ENCODE measurements at places on chromosomes 6 and 20. TPM values are rescaled to one million over a fixed set of nuclear protein-coding genes. Genes with fewer than 3 reads are reported as not detected.
A peak's percentile ranks its signal among the peaks of the same experiment; 100 is the strongest.

The MDC1 gene
- 12.0 TPM for total RNA-seq

The TSHZ2 gene
- total RNA-seq: not detected

The PTK6 gene
- total RNA-seq: 0.19 TPM

The MYH7B gene
- 0.08 TPM for total RNA-seq

The TSPO2 gene
- not detected for total RNA-seq

The MUC22 gene
- not detected for total RNA-seq

The MYBL2 gene
- total RNA-seq: 14.1 TPM

The MAP1LC3A gene
- total RNA-seq: 1.5 TPM

The SAMD3 gene
- total RNA-seq: not detected

The SLC32A1 gene
- not detected for total RNA-seq

The POLR3F gene
- total RNA-seq: 26.3 TPM

DNA sequence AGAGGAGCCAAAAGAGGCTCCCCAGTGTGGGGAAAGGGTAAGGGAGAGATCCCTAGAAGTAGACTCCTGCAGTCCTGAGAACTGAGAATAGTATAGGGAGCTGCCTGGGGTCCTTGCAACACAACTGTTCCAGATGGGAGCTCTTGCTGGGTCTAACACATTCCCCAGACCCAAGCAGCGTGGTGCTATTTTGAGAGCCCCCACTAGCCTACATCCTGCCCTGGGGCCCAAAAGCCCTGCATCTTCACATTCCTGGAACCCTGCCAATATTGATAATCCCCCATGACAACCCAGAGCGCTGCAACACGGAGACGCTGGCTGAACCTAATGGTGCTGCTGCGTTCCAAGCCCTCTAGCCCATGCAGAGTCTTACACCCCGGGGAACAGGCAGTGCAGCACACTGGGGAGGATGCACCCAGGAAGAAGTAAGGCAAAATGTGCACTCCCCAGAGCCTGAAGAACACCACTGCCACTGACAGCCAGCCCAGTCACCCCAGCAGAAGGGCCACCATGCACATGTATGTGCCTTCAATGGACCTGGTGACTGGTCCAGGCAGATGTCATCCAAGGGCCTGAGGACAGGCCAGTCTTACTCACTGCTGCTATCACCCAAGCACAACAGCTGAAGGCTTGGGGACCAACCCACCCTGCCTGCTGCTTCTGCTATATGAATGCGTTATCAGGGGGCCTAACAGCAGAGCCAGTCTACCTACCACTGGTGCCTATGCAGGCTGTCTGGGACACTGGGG is 7.0 kb upstream of the RNF217 start:
- no peak for DNase-seq

GRCh38 chr6:154925130-154925529 is 70.0 kb upstream of the TIAM2 start:
- DNase-seq: no peak

- DNase-seq: peak; percentile 48
Measured at GRCh38 chr20:1263853-1264252, 2.2 kb upstream of the SNPH start.

DNA sequence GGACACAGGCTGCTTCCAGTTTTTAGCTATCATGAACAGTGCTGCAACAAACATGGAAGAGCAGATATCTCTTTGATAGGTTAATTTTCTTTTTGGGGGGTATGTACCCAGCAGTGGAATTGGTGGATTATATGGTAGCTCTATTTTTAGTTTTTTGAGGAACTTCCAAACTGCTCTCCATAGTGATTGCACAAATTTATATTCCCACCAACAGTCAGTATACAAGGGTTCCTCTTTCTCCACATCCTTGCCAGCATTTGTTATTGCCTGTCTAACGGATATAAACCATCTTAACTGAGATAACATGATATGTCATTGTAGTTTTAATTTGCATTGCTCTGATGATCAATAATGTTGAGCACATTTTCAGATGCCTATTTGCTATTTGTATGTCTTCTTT is 237.6 kb downstream of the MMUT start:
- no peak for DNase-seq

DNA sequence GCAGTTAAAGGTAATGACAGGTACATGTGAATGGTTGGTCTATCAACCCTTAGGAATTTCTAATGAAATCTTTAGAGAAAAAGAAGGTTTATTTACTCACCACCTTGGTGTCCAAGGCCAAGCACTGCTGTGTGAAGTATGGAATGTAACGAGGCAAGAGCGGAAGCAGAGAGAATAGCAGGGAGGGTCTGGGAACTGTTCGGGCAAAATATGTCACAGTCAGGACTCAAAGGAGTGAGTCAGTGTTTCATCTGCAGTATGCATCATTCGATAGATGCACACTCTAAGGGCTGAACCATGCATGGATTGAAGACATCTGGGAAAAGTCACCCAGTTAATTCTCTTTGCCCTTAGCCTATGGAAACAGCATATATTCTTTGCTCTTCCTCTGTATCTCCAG is 33.2 kb downstream of the ADGRF5 start:
- no peak for DNase-seq

DNA sequence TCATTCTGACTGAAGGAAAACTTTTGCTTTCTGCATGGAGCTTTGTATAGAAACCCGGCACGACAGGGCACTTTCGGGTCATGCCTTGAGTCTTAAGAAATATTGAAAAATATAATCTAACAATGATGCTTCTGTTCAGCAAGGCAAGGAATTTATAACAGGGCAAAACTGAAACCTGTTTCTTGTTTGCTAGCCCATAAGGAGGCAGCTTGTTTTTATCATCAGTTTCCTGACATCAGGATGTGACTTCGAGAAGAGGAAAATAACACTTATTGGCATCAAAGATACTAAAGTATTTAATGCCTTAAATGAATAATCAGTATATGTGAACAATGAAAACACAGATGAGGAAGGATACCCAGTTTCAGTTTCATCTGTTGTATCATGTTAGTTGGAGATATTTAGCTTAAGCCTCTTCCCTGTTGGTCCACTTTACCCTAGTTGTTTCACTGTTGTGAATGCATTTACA is 146.5 kb downstream of the CDKAL1 start:
- peak; percentile 98 for DNase-seq

GRCh38 chr6:120671519-120671918 is 662.8 kb downstream of the TBC1D32 start:
- peak; percentile 2 for DNase-seq

DNA sequence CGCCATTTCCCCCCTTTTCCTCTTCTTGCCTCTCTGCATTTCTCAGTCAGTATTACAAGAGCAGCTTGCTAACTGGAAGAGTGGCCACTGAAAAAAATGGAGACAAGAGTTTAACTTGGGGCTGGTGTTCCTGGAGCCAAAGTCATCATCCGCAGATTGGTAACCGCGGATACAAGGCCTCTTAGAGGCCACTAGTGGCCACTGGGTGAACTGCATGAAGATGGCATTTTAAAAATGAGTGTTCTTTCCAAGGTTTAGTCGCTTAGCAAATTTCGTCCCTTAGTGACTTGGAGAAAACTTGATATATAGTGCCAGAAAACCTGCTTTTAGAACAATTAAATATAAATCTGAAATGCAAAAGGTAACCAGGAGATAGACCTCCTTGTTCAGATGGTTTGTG is 4.8 kb downstream of the F13A1 start:
- peak; percentile 80 for DNase-seq

DNA sequence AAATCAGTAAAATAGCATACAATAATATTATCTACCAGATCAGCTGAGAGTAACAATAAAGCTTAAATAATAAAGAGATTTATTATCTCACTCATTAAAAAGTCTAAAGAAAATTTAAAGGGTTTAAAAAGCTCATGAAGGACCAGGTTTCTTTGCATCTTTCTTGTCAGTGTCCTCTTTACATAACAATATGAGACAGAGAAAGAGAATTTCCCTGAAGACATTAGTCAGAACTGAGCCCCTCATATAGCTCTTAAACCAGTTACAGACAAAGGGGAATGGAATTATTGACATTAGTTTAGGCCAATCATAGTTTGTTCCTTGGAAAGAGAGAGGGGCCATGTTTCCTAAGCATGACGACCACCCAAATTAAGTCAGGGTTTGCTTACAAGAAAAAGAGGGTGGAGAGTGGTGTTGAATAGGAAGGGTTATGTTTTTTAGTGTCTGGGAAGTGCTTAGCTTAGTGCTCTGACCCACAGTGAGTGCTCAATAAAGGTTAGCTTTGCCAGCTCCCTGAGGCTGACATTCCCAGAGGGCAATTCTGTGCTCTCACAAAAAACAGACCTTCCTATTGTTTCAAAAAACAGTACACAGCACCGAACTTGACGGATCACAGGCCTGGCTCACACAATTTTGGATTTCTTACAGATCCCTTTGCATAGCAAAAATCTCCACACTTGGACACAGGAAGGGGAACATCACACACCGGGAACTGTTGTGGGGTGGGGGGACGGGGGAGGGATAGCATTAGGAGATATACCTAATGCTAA is 3.6 kb upstream of the PLCB1 start:
- peak; percentile 38 for DNase-seq

GRCh38 chr6:169205176-169206160 is 48.2 kb downstream of the THBS2 start:
- no peak for DNase-seq

DNA sequence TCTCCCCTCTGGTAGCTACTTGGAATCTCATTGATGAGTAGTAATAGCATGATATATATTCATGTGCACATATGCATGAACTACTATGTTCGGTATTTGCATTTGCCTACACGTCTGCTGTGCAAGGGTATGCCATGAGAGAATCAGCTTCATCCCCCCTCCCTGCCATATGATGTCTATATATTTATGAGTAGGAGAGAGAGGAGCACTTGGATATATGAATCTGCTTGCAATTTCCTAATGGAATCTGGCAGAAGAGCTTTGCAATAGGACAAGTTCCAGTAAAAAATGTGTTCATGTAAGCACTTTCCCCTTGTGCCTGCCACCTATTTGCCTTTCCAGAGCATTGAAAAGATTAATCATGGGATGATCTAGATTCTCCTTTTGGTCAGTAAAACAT is 76.2 kb upstream of the BACH2 start:
- DNase-seq: no peak

GRCh38 chr6:139801571-139802321 is 427.3 kb upstream of the CITED2 start:
- DNase-seq: no peak

GRCh38 chr6:90691823-90692222 is 105.0 kb upstream of the MAP3K7 start:
- DNase-seq: peak; percentile 19
